Upper lobe of right lung (tissue), 1 donor: ENCODE measurements at places on chromosomes 5 and 9. TPM values are rescaled to one million over a fixed set of nuclear protein-coding genes. Genes with fewer than 3 reads are reported as not detected.

HBEGF gene
- total RNA-seq: 44.3 TPM

ACOT12 gene
- total RNA-seq: not detected

PCDHA12 gene
- 8.8 TPM for total RNA-seq

DNA sequence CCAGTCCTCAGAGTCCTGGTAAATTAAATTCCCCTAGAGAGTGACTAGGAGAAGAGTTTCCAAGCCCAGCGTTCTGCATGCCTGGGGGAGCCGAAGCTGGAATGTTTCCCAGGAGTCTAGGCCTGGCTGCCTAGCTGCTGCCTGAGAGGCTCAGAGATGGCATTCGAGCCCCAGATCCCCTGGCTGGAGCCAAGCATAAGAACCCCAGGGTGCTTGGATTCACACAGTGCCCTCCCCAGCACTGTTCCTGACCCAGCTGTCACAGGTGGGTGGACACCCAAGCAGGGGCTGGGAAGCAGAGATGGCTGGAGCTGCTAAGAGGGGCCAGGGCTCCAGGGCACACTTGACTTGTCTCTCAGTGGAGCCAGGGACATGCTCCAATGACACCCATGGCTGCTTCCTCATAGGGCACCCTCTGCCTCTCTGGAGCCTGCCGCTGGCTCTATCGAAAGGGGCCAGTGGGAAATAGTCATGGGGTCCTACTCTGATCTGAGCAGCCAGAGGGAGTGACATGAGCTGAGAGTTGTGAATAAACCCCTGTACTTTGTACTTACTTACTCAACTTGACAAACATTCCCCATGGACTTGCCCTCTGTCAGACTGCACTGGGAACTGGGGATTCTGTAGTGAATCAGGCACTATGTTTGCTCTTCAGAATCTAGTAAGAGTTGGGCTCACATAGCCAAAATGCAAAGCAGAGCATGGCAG lies 62.6 kb upstream of the XPA start:
- H3K27ac ChIP-seq: no peak overlapping the region
- H3K36me3 ChIP-seq: no peaks in the 10 kb centered on the region
- H3K4me3 ChIP-seq: no peak overlapping the region
- H3K27me3 ChIP-seq: peaks cover 7% of the 10 kb centered on the region

DNA sequence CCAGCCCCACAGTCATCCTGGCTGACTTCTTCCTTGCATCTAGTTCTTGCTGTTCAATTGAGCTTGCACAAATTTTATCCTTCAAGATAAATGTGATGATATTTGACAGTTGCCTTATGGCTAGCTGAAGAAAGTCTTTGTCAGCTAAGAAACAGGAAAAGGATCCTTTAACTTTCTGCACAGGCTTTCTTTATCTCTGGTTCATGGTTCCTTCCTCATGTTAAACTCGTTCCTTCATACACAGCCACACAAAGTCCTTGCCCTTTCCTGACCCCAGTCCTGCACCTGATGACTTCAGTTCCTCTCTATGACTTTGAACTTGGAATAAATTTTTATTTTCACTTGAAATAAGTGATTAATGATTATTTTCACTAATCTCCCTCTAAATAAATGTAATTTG lies 132.5 kb upstream of the PRSS3 start:
- no peak overlapping the region for H3K27ac ChIP-seq
- H3K27me3 ChIP-seq: peaks cover 11% of the 10 kb centered on the region
- no peaks in the 10 kb centered on the region for H3K4me1 ChIP-seq
- DNase-seq: no peak

DNA sequence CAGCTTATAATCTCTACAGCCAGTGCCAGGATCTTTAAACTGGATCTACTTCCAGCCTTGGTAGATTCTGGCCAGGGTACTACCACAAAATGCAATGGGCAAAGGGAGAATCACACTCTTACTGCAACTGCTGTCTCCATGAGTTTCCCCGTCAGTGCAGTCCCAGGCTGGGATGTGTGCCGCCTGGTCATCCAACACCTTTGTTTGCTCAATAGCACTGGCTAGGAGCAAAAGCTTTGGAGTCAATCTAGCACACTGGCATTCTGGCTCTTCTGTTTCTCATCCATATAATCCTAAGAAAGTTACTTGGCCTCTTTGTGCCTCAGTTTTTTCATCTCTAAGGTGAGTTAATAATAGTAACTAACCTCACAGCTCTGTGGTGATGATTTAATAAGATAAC lies 96.9 kb downstream of the FBN2 start:
- H3K27me3 ChIP-seq: no peaks in the 10 kb centered on the region
- no peaks in the 10 kb centered on the region for H3K36me3 ChIP-seq
- H3K4me1 ChIP-seq: no peaks in the 10 kb centered on the region
- H3K27ac ChIP-seq: no peak overlapping the region
- no peak overlapping the region for H3K4me3 ChIP-seq

- DNase-seq: no peak
- no peak overlapping the region for H3K4me3 ChIP-seq
- no peaks in the 10 kb centered on the region for H3K27me3 ChIP-seq
- no peaks in the 10 kb centered on the region for H3K36me3 ChIP-seq
- H3K4me1 ChIP-seq: no peaks in the 10 kb centered on the region
- no peak overlapping the region for H3K27ac ChIP-seq
These were observed 250.9 kb downstream of the YTHDC2 start for GRCh38 chr5:113764382-113764781.

DNA sequence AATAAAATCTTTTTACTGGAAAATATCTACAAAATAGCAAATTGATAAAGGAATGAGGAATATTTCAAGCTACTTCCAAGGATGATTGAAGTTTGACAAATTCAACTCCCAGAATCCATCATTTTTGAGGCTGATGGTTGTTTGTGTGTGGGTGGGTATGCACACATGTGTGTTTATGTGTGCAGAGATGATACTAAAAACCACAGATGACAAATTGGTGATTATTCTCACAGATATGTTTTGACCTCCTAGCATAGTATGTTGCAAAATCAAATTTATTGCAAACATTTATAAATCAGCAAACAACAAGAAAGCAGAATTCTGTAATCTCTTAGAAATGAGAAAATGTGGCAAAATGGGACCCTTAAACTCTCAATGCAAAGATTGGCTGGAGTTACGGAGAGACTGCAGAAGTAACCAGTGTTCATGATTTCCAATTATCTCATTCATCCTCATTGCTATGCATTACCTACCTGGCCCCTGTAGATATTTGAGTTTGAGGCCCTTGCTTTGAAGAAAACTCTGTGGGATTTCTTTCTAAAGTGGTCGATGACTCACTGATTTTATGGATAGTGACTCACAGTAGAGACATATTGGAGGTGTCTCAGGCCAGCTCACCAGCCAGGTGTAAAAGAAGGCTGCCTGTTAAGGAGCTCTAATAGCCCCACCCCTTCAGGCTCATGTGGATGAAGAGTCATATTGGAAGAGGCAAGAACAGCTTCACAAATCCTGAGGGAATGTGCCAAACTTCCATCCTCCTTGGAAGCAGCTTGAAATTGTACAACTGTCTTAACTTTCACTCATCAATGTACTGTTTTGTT lies 44.6 kb upstream of the TMC1 start:
- DNase-seq: no peak
- no peaks in the 10 kb centered on the region for H3K36me3 ChIP-seq
- H3K4me1 ChIP-seq: peaks cover 20% of the 10 kb centered on the region
- H3K27ac ChIP-seq: no peak overlapping the region
- H3K4me3 ChIP-seq: no peak overlapping the region
- H3K27me3 ChIP-seq: no peaks in the 10 kb centered on the region

- H3K36me3 ChIP-seq: no peaks in the 10 kb centered on the region
- peak; percentile 5 for DNase-seq
- H3K27me3 ChIP-seq: no peaks in the 10 kb centered on the region
- H3K27ac ChIP-seq: peak overlapping the region; percentile 18
- peaks cover 21% of the 10 kb centered on the region for H3K4me1 ChIP-seq
These were observed 2.9 kb upstream of the MYOZ3 start for GRCh38 chr5:150658121-150658520.

DNA sequence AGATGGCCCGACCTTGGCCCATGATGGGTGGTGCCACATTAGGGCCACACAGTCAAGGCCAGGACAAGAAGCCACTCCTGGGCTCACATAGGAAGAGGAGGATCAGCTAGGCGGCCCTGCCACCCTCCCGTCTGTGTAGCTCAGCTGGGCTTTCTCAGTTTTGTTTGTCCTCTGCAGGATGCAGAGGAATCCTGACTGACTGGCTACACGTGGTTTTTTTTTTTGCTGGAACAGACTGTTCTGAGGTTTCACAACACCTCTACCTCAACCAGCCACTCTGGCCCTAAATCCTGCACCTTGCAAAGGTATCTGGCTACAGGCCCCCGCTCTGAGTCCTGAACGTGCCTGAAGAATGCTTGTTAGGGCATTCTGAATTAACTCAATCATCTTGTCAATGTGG lies 88.3 kb upstream of the MSX2 start:
- no peak for DNase-seq
- H3K36me3 ChIP-seq: no peaks in the 10 kb centered on the region
- H3K27ac ChIP-seq: no peak overlapping the region
- no peaks in the 10 kb centered on the region for H3K27me3 ChIP-seq
